Stimulated activated CD4-positive, alpha-beta T cell treated with anti-CD3 and anti-CD28 coated beads, Interleukin-2, amount 100 ng/mL, for 24 hours (primary cell): ENCODE measurements at places on chromosomes 5 and 9.

GRCh38 chr5:154446195-154447088 is 645 bp downstream of the SAP30L start:
- DNase-seq, result peak; percentile 56

DNA sequence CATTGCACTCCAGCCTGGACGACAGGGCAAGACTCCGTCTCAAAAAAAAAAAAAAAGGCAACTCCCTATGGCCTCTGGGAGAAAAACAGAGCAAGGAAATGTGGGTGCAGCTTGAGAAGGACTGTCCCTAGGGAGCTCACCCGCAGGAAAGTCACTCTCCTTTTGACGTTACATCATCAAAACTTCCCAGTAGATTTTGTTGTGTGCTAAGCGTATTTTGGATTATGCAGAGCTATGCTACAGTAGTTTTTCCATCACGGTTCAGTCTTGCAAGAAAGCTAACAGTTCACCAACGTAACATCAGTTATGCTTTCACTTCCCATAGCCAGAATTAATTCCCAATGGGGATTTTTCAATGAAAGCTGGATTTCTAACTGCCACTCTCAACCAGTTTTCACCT is 138.8 kb downstream of the HSD17B3 start:
- no peak for DNase-seq

GRCh38 chr5:149267241-149267973 is 4.3 kb upstream of the AFAP1L1 start:
- no peak for DNase-seq

DNA sequence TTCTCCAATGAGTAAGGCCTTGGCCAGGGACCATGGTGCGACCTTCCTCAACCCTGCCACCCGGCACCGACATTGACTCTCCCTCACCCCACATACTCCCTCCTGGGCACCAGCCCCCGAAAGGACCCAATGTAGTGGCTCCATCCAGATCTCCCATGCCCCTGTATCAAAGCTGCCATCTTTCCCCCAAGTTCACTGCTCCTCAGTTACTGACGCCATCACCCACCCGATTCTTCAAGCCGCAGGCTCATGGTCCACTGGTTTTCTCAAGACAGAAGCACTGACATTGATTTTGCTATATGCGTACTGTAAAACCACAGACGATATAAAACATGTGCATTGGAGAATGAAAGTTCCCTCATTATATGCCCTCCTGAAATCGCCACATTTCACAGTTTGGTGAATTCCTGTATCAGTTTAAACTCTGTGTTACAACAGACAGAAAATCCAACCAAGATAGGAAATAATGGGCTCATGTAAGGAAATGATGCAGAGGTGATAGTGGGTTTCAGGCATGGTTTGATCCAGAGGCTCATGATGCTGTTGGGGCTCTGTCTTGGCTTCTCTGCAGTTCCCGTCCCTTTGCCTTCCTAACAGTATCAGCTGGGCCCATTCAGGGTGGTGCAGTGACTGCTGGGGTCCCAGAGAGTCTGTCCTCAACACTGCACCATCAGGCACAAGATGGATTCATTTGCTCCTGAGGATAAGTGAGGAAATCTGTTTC is 207.3 kb upstream of the IER5L start:
- no peak for DNase-seq

DNA sequence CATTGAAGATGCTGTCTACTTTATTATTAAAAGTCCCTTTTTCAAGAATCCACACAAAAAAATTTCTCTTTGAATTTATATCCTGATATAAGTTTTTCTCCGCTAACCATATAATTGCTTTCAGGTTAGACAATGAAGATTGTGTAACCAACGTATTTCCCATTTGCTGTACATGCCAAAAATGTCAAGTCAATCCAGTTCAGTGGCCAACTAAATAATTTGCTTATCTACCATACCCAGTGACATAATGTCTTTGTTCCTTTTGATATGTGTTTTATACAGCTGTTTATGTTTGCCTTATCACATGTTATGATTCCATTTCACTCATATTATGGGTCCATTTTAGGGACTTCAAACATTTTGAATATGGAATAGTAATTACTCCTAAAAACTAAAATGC is 349.9 kb downstream of the EFNA5 start:
- DNase-seq, result no peak
